ENCODE measurements at places on chromosomes 7 and 10.

DNA sequence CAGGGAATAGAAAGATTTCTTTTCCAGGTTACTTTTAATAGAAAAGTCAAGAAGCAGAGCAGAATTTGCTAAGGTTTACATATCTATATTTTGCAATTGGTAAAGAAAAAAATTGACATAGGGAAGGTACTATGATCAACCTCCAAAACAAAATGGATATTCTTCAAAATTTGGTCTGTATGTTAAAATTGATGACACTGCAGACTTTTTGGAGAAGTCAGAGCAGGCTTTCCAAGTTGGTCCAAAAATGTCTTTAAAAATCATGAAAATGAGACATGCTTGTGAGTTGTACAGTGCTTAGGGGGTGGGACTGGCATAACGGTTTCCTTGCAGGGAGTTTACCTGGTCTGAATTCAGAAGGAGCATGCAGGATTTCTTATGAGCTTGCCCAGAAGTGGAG lies 77.0 kb downstream of the TFPI2 start:
- no peak for DNase-seq

GRCh38 chr10:122234416-122234815 lies 36.7 kb upstream of the BTBD16 start:
- DNase-seq = no peak

DNA sequence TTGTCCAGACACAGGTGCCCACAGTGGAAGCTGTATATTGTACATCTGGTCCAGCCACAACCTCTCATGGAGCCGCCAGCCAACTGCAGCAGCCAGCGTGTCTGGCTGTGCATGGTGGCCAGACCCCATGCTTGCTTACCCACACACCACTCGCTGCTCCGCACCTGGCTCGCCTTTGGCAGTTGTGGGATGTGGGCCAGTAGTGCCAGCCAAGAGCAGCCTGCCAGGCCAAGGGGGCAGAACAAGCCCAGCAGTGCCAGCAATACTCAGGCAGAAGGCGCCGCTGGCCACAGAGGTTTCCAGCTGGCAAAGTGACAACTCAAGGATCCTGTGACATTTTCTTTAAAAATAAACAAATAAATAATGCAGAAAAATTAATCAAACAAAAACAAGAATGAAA lies 11.7 kb upstream of the TMEM243 start:
- DNase-seq = no peak

DNA sequence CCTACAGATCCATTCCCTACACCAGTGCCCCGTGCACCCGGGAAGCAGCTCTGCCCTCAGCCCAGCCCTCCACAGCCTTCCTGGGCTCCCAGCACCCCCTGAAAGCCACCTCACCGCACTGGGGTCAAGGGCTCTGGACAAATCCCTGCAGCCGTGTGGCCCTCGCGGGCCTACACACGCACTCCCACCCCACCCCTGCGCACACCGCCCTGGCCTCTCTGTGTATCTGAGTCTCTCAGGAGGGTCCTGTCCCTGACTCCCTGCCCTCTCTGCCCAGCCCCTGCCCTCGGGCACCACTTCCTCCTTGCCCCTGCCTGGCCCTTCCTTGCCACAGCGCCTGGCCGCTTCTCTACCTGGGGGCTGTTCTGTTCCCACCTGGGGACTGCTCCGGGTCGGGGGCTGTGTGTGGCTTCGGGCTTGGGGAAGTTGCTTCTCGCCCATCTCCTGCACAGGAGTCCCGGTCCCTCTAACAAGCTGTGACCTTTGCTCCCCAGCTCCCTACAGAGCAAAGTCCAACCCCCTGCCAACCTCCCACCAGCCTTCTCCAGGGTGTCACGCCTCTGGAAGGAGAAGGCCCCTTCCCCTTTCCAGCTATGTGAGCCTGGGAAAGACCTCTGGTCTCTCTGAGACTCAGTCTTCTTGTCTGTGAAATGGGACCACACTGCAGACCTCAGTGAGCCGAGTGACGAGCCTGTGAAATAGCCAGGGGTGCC lies 1.5 kb downstream of the TMEM184A start:
- DNase-seq = no peak

- DNase-seq = no peak
Observed at GRCh38 chr10:90746829-90747228, 111.0 kb downstream of the HTR7 start.
